ENCODE measurements at places on chromosomes 12 and 14.

GRCh38 chr12:121796855-121797751 is 3.6 kb upstream of the RHOF start:
- no peak for DNase-seq

- no peak for DNase-seq
These were observed 119.6 kb downstream of the PLXNC1 start for GRCh38 chr12:94267921-94268471.

GRCh38 chr12:32049956-32050355 is 56.7 kb upstream of the BICD1 start:
- DNase-seq: no peak

- no peak for DNase-seq
These were observed 346.8 kb downstream of the ETNK1 start for GRCh38 chr12:22971701-22972191.

GRCh38 chr12:79945433-79945832 is 10.5 kb upstream of the PPP1R12A start:
- no peak for DNase-seq

DNA sequence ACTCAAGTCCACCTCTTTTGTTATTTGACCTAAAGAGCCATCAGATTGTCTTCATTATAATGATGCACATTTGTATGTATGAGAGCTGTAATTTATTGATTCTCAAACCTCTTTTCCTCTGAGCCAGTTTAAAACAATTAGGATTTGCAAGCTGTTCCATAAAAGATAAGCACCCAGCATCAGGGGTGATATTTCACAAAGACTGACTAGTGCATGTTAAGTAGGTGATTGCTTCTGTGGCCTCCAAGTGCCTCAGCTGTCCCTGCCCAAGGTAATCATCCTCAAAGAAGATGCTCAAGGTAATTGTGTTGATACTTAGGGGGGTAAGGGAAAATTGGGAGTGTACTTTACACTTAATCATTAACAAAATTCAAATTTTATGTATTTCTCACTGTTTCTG is 18.2 kb downstream of the CEP128 start:
- DNase-seq: no peak

DNA sequence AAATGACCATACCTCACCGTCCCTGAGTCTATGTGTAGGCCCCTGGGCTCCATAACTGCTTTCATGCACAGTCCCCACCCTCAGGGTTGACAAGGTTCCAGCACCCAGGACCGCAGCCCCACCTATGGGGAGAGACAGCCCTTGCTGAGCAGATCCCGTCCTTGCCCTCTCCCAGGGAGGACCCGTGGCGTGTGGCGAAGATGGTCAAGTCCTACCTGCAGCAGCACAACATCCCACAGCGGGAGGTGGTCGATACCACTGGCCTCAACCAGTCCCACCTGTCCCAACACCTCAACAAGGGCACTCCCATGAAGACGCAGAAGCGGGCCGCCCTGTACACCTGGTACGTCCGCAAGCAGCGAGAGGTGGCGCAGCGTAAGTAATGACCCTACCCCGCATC is 10.3 kb downstream of the HNF1A start:
- DNase-seq: no peak

DNA sequence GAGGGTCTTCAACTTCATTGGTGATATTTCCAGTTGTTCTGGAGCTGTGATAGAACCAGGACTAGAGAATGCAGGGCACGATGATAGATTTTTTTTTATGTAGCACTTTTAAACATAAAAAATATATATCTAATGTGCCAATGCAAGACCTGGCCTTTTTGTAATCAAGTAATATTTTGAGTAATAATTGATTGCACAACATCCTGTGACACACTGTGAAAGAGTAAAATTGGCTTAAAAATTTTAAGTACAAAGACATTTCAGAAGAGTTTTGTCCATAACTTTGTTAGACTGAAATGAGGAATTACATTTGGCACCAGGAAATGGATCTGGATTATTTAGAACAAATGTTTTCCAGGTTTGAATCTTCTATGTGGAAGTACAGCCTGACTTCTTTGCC is 22.1 kb downstream of the PRKCH start:
- no peak for DNase-seq

DNA sequence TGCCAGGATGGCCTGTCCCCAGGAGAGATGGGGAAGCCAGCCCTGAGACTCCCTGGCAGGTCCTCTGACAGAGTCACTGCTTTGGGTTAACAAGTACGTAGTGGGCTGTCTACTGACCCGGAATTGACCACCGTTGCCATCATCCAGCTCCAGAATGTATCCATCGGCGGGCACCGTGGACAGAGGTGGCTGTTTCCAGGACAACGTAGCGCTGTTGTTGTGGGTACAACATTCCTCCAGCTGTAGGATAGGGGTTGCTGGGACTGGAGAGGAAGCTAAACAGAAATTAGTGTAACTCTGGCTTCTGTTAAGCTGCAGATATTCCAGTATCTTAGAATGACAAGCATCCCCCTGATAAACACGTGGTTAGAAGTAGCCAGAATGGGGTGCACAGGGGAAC is 56.3 kb upstream of the PYGL start:
- DNase-seq: no peak

DNA sequence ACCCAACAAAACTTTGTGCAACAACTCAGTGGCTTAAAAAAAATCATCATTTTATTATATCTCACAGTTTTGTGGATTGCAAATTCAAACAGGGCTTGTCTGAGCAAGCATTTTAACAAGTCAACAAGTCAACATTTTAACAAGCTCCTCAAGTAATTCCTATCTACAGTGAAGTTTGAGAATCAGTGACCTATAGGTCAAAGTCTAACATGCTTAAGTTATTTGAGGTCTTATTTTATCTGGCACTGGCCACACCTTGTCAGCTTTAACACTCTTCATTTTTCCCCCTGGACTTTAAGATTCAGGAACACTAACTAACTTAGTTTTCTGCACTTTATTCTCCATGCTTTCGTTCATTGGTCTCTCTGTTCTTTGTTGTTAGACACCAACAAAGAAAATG is 71.2 kb upstream of the PELI2 start:
- no peak for DNase-seq

DNA sequence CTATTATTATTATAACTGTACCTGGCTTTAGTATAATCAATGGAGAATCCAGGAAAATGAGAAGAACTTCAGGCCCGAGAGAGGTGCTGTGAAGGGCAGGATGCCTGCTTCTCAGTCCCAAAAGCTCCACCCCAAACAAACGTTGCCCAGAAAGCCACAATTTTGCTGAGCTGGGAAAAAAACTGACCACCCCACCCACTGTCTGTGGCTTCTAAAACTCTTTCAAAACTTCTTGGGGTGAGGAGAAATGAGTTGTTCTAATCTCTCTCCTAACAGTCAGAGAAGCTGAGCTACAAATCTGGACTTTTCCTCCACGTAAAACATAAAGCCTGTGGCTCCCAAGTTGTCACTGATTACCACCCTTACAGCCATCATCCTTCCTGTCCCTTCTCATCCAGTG is 13.4 kb downstream of the VDR start:
- no peak for DNase-seq

DNA sequence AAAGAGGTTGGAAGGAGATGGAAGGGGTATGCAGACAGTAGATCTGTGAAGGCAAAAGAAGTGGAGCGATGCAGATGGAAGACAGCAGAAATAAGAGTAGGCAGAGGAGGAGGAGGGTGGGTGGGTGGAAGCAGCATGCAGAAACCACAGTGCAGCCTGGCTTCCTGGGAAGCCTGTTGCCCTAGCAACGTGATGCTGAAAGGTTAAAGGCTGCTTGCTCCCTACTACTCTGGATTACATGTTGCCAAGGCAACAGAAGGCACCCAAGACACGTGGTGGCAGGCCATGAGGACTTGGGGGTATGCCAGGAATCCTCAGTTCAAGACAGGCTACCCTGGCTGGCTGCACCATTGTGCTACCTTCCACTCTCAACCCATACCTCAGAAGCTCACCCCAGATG is 129.6 kb downstream of the GRIN2B start:
- no peak for DNase-seq

GRCh38 chr12:32435921-32436705 is 36.8 kb downstream of the FGD4 start:
- no peak for DNase-seq

DNA sequence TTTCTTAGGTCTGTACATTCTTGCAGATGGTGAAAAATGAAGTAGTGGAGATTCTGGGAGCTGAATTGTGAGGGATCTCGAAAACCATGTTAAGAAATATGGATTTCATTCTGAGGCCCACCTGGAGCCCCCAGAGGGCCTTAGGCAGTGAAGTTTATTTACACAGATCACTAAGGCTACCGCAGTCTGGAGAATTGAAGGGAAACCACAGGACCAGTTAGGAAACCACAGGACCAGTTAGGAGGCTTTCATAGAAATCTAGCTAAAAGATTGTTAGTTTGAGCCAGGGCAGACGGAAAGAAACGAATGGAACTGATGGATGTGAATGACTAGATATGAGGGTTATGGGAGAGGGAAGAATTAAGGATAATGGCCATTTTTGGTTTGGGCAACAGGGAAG is 7.2 kb downstream of the CBLN3 start:
- no peak for DNase-seq

GRCh38 chr12:101823039-101823438 is 7.7 kb downstream of the GNPTAB start:
- no peak for DNase-seq

- no peak for DNase-seq
These were observed 46.7 kb downstream of the GXYLT1 start for GRCh38 chr12:42097971-42098370.

DNA sequence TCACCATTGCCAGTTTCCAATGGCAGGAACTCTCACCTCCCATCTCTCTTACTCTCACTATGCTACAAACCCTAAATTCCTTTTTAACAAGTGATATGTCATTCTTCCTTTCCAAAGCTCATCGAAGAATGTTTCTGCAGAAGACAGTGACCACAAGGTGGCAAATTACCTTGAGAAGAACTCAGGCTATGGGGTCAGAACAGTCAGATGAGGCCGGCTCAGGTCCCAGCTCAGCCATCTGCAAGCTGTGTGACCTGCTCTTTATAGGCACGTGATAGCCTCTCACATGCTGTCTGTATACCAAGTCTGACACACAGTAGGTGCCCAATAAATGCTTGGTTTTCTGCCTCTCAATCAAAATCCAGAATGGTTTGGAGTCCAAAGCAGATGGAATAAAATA is 80.7 kb downstream of the FOXN3 start:
- no peak for DNase-seq

GRCh38 chr14:91232052-91232451 is 12.5 kb downstream of the GPR68 start:
- DNase-seq: no peak

GRCh38 chr12:52442600-52443061 is 8.5 kb upstream of the KRT75 start:
- DNase-seq: no peak

DNA sequence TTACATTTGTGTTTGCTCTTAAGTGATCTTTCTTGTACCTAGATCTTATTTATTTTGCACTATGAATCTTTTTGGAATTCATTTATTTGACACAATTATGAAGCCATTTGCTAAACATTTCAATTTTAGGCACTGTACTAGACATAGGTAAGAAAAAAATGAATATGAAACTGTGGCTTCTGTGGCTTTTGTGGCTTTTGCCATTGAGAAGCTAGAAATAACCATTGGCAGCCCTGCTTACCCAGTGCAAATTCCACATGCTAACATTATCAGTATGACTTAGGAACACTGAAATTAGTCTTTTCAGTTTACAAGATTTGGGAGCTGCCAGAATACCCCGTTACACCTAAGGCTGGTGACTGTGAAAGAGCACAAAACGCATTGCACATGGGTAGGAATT is 60.1 kb downstream of the FSCB start:
- no peak for DNase-seq

GRCh38 chr12:69421548-69421947 is 48.6 kb upstream of the FRS2 start:
- DNase-seq: no peak

Data from activated naive CD4-positive, alpha-beta T cell treated with anti-CD3 and anti-CD28 coated beads, Interleukin-2, amount 50 U/mL, for 72 hours (primary cell).